Activated CD4-positive, alpha-beta T cell treated with anti-CD3 and anti-CD28 coated beads, Interleukin-2, amount 50 U/mL, for 48 hours (primary cell): ENCODE measurements at places on chromosomes 13 and 19.
A peak's percentile ranks its signal among the peaks of the same experiment; 100 is the strongest.

DNA sequence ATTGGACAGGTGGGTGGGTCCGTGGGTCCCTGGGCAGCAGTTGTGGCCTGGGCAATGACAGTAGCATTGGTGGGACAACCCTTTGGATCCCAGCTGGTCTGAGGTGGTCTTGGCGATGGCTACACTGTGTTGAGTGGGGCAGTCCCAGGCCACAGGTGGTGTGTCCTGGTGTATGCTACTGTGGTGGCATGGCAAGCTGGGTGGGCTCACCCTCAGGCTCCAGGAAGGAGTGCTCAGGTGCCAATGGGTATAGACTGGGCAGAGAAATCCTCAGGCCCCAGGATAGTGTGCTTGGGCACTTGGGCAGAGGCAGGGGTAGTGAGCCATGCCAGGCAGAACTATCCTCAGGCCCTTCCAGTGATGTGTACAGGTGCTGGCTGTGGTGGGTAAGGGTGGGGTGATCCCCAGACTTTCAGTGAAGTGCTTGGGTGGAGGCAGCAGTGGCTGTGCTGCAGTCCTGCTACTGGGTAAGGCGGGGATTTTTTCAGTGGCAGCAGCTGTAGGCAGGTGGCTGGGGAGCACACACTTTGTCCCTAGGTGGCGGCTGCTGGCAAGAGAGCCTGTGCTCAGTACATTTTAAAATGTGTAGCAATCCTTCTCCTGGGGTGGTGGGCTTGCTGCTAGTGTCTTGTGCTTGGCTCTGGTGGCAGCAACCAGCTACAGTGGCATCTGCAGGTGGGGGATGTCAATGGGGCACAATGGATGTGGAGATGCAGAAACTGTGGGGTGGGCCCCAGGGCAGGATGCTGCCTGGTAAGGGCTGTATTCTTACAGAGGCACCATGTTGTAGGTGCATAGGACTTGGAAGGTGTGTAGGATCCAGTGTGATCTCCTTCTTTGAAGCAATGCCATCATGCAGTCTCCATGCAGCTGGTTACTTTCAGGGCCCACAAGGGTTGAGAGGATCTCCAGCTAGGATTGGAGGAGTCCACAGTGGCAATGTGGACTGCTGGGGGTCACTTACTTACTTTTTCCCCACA is 64.9 kb downstream of the DNAJC3 start:
- no peak for DNase-seq

GRCh38 chr19:43553656-43554055 is 20.7 kb downstream of the ZNF575 start:
- DNase-seq: no peak

DNA sequence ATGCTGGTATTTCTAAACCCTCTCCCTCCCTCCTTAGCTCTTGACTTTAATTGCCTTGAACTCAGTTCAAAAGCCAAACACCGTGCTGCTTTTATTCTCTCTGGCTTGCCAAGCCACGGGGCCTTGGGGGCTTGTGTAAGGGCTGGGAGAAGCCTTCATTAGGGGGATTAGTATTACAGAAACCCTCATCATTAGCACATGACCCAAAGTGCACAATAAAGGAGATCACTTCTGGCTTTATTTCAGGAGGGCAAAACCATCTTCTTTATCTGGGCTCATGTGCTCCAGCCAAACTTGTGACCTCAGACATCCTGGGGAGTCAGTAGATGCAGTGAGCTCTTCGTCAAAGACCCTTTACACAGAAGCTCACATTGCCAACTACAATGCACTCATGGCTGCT is at the start of gene DCT:
Gene DCT (minus strand): TSS at position 67 of the 400 bp plus-strand sequence. CDS start 427 bp downstream, outside the sequence.
- no peak for DNase-seq

DNA sequence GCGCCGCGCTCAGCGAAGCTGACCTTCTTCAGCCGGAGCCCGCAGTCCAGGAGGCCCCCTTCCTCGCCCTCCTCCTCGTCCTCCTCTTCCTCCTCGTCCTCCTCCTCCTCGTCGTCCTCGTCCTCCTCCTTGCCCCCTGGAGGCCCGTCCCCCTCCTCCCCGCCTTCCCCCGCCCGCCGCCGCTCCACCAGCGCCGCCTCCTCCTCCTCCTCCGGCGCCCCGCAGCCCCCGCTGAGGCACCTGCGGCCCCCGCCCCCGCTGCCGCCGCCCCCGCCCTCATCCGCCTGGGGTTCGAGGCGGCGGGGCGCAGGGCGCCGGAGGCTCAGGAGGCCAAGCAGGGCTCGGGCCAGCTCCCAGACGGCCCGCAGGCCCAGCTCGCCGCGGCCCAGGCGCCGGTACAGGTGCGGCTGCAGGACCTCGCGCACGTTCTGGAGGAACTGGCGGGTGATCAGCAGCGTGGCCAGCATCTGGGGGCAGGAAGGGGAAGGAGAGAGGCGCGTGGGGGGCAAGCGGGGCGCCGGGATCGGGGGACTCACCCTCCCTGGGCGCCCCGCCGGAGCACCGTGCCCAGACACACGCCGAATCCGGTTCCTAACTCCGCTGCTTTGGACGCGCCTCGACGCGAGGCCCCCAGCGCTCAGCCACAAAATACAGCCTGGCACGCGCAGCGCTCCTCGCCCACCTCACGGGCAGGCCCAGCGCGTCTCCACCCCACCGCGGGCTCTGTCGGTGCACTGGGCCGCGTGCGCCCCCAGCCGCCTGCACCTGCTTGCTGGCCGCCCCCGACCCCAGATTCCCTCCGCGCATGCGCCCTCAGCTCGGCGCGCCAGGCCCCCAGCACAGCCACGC is 5.9 kb downstream of the ANO8 start:
- no peak for DNase-seq

DNA sequence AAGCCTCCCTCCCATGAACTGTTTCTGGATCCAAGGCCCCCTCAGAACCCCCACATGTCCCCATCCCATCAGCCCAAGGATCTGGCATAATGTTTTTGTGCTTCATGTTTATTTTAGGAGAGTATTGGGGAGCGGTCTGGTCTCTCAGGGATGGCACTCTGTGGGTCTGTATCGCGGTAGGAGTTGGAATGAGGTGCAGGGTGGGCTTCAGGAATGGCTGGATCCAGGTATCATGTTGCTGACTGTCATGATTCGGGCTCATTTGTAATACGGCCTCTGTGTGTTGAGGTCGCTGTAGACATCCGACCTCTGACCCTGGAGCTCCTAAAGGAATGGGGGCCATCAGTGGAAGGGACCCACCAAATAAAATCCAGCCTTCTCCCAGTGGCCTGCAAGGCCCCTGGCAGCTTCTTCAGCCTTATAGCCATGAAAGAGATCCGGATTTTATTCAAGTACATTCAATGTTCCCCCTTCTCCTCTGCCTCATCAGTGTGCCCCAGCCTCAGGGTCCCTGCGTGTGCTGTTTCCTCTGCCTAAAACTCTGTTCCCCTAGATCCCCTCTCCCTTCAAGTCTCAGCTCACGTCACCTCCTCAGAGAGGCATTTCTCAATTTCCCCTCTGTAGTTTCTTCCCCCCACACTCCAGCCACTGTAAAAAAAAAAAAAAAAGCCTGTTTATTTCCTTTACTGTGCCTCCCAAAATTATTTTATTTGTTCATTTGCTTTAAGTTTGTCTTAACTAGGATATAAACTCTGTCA is 2.2 kb downstream of the HCST start:
- no peak for DNase-seq

DNA sequence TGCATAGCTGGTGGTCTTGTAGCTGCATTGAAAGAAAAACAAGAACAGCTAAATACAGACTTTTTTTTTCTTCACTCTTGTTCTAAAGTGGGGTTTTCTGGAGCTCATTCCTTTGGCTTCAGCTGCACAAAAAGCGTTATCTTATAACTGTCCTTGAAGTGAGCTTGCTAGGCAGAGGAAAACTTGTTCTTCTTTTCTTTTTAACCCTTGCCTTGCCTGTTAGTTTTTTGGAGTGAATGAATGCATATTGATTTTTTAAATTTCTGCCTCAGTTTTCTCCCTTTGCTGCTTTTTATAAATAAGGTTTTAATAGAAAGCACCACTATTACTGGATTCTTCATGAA is 1.5 kb downstream of the ZNF765 start:
- DNase-seq: no peak

GRCh38 chr13:65479692-65480091 is 1750.4 kb downstream of the PCDH9 start:
- no peak for DNase-seq

DNA sequence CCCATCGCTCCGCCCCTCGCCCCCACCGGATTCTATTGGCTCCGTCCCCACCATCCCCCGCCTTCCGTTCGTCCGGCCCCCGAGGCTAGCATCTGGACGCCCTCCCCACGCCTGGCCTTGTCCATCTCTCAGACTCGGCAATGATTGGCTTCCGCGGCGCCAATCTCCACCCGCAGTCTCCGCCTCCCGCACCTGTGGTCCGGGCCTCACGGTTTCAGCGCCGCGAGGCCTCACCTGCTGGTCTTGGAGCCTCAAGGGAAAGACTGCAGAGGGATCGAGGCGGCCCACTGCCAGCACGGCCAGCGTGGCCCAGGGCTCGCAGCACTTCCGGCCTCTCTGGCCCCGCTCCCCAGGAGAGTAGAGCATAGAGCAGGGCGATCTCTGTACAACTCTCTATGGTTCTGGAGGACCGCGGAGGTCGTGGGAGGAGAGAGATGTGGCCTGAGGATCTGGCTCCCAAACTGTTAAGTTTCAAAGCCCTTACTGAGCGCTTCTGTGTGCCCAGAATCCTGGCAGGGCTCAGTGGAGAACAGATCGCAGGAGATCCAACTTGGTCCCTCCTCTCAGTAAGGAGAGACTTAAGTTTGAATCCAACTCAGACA is at the start of gene ERCC1:
Gene ERCC1 (minus strand): TSS at position 329 of the 602 bp plus-strand sequence. CDS start 543 bp downstream, outside the sequence.
- DNase-seq: peak; percentile 97

DNA sequence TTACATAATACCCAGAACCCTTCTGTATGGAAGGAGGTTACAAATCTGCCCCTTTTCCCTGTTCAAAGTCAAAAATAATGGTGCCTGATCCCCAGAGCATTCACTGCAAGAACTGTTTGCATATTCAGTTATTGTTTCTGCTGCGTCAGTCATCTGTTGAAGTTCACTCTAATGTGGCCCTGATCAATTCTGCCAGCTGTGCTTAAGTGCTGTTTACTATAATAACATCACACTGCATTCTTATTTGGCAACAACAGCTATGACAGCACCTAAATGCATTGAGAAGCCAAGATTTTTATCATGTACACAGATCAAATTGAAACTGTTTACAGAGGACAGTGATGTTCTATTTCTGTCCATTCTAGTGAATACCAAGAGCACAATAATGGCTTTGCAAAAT is 115.9 kb downstream of the DACH1 start:
- no peak for DNase-seq

GRCh38 chr13:69950160-69950559 is 157.5 kb upstream of the ATXN8OS start:
- DNase-seq: no peak

- no peak for DNase-seq
Observed at GRCh38 chr19:3478409-3479176, 1.7 kb downstream of the SMIM24 start.

DNA sequence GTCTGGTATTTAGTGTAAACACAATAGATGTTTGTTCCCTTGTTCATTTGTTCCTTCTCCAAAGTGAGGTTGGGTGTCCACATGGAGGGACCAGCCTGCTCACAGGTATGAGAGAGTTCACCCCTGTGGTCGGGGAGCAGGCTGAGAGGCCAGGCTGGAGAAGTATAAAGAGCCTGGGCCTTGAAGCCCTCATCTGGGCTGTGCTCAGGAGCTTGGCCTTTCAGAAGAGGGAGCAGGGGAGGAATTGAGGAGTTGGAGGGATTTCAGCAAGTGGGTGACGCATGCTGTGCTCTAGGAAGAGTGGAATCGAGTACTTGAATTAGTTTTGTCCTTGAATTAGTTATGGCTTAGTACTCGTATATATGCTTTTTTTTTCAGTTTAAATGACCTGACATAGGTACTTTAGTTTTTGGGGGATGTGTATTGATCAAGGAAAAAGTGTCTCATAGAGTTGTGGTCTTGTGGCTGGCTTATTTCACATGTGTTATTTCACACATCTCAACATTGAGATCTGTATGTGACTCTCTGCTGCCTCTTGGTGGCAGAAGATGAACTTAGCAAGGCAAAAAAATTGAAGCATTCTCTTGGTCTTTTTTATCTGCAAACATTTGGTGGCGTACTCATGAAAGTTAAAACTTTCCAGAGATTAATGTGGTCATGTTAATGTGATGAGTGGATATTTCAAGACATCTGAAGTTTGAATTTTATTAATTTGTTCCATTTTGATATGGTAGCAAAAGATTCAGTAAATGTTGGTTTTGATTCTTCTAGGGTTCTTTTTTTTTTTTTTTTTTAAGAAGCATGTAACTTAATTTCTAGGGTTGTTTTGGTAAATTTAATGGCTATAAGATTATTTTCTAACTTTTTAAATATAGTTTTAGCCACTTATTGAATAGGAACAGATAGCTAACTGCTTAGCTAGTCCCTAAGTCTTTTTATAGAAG is 54.3 kb downstream of the SLAIN1 start:
- DNase-seq: peak; percentile 24

- no peak for DNase-seq
Observed at GRCh38 chr13:91389186-91389585, 9.2 kb upstream of the GPC5 start.
